Regular cardiac myocyte (primary cell): ENCODE measurements at places on chromosomes 5 and 9. TPM values are rescaled to one million over a fixed set of nuclear protein-coding genes. Genes with fewer than 3 reads are reported as not detected.

Gene NPR3
- 91.6 and 102 TPM in 2 replicates for total RNA-seq

Gene TMED9
- 223 and 242 TPM in 2 replicates for total RNA-seq

Gene ATP10B
- not detected in 2 replicates for total RNA-seq

Gene PCDHB4
- total RNA-seq: under 0.01 and 0.85 TPM in 2 replicates

Gene TUSC1
- total RNA-seq: 8.4 and 11.0 TPM in 2 replicates

Gene IL4
- not detected in 2 replicates for total RNA-seq

Gene FAM53C
- total RNA-seq: 22.8 and 25.9 TPM in 2 replicates

Gene SLC36A3
- total RNA-seq: not detected in 2 replicates

Gene GZMA
- total RNA-seq: not detected in 2 replicates

Gene RNF130
- 14.2 and 39.7 TPM in 2 replicates for total RNA-seq
